ENCODE measurements at places on chromosomes 6 and 20.

- DNase-seq: no peak
These were observed 609.6 kb downstream of the PKHD1 start for GRCh38 chr6:51477711-51478311.

- DNase-seq: no peak
These were observed 58.6 kb downstream of the CPNE5 start for GRCh38 chr6:36780442-36781177.

DNA sequence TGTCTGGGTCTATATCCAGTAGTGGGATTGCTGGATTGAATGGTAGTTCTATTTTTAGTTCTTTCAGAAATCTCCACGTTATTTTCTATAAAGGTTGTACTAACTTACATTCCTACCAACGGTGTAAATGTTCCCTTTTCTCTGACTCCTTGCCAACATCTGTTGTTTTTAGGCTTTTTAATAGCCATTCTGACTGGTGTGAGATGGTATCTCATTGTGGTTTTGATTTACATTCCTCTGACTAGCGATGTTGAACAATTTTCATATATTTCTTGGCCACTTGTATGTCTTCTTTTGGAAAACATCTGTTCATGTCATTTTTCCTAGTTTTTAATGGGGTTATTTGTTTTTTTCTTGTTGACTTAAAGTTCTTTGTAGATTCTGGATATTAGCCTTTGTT, 99.3 kb downstream of the BMP2 start:
- no peak for DNase-seq

DNA sequence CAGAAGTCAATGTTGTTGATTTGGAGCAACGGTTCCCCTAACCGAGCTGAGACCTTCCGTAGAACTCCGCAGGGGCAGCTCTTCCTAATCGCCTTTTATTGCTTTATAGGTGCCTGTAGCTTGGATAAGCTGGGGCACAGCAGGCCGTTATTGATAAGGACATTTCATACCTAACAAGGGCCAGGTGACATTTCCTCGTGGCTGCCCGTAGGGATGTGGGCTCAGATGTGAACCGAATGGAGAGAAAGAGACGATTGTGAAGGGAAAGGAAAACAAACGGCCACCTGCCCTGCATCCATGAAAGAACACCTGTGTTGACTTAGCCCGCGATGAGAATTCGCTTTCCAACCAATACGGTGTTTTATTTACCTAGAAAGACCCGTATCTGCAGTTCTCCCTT, 53.3 kb upstream of the DACT2 start:
- no peak for DNase-seq

DNA sequence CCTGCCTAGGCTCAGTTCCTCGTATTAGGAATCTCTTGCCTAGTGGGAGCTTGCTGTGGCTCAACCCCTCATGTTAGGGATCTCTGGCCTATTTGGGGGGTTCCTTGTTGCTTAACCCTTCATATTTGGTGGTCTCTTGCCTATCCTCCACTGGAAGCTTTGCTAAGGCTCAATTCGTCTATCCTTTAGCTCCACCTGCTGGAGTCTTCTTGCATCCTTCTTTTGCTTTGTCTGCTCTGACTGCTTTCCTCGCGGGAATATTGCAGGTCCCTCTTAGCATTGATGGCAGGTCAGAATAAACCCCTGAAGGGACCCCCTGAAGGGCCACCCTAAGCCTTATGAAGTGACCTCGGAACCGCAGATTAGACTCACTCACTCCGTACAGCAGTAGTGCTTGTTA, 203.0 kb upstream of the TBX18 start:
- DNase-seq: no peak

- DNase-seq: no peak
These were observed 6.2 kb downstream of the NPBWR2 start for GRCh38 chr20:64100946-64101688.

DNA sequence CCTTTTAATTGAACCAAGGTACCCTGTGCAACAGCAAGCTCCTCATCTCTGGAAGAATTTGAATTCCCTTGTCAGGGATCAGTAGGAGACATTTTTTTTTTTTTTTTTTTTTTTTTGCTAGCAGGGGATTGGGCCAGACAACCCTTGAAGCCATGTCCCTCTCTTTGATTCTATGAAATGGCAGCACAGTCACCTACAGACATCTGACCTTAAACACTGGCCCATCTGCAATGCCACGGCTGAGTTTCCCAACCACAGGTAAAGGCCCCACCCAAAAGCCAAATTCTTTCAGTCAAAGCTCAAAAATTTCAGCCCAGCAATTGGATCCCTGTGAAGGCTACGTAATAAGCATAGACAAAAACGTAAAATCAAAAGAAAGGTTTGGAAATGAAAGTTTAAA, 94.2 kb downstream of the FYN start:
- no peak for DNase-seq

DNA sequence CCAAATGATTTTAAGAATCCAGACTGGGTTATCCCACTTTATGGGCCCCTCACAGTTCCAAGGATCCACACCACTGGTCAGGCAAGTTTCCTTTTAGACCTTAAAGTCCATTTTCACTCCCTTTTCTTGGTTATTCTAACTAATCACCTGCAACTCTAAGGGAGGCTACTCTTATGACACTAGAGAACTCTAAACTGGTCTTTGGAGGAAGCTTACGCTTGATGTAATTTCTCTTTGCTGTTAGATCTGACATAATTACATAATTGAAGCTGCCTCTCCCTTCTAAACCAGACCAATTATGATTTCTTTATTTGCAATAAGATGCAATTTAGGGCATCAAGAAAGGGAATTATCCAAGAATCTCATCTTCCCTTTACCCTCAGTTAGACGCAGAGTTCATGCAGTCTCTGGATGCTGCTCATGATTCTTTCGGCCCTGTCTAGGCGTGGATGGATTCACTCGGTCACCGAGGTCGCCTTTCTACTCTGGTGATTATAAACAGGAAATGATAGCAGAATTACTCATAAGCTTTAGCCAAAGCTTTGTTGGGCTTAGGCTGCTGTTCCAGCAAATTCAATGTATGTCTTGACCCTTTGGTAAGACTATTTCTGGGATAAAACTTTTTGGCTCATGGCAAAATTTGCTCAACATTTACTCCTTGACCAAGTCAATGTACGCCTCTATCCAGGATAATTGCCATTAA, 166.4 kb upstream of the PRND start:
- DNase-seq: no peak

DNA sequence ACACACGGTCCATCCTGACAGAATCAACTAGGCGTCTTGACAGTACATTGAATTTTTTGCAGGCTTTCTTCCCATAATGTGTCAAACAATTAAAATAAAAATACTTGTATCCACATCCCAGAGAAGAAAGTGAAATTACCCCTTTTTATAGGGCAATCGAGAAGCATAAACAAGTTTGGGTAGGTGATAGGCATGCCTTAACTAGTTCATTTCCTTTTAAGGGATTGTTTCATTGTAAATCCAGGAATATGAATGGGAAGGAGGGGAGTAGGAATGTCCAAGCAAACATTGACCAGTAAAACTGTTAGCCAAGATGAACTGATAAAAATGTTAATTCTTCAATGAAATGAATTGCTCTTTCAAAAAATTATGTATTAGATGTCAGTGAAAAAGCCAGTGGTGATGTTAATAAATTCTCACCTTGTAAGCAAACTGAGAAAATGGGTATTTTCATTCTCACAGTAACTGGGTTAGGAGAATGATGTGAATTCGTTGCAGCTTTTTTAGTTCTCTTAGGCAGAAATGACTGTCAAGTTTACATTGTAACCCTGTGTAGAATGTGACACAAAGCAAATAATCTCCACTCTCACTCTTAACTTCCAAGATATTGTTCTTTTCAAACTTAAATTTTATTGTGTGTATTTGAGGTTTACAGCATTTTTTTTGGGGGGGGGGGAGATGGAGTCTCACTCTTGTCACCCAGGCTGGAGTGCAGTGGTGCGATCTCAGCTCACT, 31.6 kb downstream of the SASH1 start:
- no peak for DNase-seq

DNA sequence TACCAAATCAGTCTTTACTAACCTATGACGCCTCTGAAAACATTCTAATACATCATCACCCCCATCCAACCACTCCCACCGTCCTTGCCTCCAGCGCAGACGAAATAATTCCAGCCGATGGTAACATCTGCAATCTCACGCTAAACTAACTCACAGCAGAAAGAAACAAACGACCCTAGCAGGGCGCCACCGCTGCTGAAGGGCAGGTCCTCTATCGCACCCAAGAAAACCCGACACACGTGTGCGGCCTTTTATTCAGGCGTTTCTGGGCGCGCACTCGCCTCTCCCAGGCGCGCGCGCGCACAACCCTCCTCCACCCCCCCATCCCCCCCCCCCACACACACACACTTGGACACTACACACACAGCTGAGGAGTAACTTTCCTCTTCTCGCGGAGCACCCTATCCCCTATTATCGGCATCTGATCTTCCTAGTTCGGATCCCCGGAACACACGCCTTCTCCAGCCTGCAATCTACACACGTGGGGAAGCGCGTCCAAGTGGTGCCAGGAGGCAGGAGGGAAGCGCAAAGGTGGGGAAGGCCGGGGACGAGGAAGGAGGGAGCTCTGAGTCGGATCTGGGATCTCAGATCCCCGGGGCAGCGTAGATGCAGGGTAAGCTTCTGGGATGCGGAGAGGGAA, 1.4 kb downstream of the GFOD1 start:
- no peak for DNase-seq

GRCh38 chr6:149225946-149226345, 91.6 kb upstream of the TAB2 start:
- DNase-seq: no peak

DNA sequence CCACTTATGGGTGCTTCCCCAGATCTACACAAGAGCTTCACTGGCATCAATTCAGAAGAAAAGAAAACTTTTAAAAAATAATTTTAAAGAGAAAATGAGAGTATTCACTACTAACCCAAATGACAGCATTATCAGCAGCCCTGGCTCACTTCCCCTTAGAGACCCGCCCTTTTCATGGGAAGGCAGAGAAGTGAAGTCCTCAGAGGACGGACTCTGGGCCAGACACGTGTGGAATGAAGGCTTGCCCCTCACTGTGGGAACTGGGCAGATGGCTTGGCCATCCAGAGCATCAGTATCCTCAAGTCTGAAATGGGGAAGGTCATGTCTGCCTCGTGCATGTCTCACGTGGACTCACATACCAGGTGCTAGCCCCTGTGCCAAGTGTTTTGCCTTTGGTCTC, 63.5 kb downstream of the JAG1 start:
- no peak for DNase-seq

GRCh38 chr6:142075516-142076101, 57.1 kb upstream of the GJE1 start:
- no peak for DNase-seq

DNA sequence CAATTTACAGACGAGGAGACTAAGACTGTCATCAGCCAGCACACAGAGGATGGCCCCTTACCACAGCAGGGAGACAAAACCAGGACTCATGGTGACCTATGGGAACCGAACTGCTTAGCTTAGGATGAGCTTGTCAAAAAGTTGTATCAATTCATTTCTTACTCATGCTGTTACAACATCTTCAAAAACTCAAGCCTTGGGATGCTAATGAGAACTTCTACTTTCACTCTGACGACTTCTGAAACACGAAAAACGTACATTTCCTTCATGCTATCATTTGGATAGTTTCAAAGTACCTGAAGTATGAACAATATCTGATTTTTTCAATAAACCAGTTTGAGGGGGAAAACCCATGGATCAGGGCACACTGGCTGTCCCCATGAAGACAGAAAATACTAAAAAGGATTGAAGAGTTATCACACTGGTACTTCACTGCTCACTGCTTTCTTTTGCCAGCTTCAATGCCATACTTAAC, 31.9 kb downstream of the HIVEP2 start:
- DNase-seq: no peak

DNA sequence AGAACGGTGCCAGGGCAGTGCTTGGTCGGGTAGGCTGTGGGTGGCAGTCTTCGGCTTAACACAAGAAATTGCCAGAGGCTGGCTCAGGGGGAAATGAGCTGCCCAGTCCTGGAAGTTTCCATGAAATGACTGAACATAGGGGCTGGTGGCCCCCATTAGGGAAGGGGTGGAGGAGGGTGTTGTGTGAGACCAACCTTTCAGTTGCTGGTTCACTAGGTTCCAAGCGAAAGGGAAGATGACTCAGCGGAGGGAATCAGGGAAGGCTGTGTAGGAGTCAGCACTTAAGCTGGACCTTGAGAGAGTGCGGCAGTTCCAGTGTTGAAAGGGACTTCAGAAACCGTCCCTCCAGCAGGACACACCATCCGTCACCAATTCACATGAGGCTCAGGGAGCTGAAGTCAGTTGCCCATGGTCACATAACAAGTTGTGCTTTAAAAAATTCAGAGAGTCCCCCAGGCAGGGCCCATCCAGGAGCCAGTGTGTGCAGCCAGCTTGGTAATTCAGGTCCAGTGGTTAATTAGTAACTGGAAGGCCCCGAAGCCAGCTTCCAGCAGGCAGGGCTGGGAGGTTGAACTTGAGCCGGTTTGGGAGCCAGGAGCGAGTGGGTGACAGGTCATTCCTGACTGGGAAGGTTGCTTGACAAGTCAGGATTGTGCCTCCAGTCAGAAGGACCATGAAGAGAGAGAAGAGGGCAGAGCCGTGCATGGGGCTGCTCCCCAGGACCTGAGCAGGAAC, at the start of gene SGK2:
TSS of gene SGK2 (plus strand) at position 616 of the 735 bp plus-strand sequence. CDS start 7,469 bp downstream, outside the sequence.
- no peak for DNase-seq

- DNase-seq: no peak
These were observed 2.0 kb upstream of the ZNFX1 start for GRCh38 chr20:49279677-49280462.

- DNase-seq: no peak
These were observed 217.7 kb upstream of the LRFN2 start for GRCh38 chr6:40804905-40805304.

DNA sequence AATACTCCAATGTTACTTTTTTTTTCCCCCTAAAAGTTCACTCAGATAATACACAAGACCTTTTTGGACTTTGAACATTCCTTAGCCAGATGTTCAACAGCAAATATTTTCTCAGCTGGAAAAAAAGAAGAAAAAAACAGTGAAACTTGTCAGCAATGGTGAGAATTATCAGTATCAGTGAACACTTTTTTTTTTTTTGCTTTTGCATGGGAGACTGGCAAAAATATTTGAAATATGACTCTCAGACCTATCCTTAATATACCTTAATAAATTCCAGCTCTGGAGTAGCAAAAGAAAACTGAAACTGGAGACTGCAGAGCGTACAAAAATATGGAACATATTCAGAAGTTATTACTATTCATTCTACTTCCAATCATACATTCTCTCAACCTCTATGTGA, 92.3 kb downstream of the RFPL4B start:
- peak; percentile 66 for DNase-seq

Measured in muscle of back (tissue), 13 donors.